ENCODE measurements at places on chromosomes 16 and 17.

- no peak for DNase-seq
These were observed 21.0 kb upstream of the RBFOX3 start for GRCh38 chr17:79631640-79632431.

- no peak for DNase-seq
These were observed 3.9 kb upstream of the NLRC5 start for GRCh38 chr16:56985288-56985961.

DNA sequence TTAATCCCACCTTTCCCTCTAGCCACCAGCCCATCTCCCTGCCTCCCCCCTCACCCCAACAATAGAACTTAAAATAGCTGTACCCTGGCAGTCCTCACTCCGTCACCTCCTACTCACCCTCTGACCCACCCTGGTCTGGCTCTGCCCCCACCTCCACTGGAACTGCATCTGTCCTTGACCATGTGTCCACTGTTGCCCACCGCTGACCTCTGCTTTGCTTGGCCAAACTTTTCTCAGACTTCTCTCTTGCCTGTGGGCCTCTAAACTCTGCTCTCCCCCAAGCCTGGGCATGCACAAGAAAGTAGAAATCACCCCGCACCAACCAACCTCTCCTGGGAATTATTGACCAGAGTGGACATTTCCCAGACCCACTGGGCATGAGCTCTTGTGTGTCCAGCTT is 169.8 kb downstream of the WSCD1 start:
- DNase-seq = no peak

DNA sequence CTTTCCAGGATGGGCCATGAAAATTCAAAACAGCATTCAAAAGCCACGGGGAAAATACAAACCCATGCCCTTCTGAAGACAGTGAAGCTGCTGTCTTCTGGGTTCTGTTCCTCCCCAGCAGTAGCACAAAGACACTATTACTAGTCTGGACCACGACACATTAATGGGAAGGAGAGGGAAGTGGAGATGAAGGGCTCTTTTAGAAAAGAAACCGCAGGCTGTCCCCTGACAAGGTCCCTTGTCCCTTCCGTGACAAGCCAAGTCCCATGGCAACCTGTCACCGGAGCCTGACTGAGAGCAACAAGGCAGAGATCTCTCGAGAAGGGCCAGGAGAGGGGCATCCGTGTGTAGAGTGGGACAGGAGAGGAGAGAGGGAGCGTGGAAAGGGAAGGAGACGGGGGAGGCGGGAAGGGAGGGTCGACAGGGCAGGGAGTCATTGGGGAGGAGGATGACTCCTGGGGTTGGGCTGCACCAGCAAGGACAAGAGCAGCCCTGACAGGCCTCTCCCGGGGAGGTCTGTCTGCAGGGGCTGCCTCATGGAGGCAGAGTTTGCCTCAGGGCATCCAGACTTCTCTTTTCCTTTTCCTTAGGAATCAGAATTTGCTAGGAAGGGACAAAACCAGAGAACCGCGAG is 436.2 kb downstream of the SLC39A11 start:
- no peak for DNase-seq

- DNase-seq = no peak
These were observed 1.4 kb downstream of the THUMPD1 start for GRCh38 chr16:20740007-20740883.

GRCh38 chr16:87325423-87325858 is 8.2 kb upstream of the C16orf95 start:
- no peak for DNase-seq

DNA sequence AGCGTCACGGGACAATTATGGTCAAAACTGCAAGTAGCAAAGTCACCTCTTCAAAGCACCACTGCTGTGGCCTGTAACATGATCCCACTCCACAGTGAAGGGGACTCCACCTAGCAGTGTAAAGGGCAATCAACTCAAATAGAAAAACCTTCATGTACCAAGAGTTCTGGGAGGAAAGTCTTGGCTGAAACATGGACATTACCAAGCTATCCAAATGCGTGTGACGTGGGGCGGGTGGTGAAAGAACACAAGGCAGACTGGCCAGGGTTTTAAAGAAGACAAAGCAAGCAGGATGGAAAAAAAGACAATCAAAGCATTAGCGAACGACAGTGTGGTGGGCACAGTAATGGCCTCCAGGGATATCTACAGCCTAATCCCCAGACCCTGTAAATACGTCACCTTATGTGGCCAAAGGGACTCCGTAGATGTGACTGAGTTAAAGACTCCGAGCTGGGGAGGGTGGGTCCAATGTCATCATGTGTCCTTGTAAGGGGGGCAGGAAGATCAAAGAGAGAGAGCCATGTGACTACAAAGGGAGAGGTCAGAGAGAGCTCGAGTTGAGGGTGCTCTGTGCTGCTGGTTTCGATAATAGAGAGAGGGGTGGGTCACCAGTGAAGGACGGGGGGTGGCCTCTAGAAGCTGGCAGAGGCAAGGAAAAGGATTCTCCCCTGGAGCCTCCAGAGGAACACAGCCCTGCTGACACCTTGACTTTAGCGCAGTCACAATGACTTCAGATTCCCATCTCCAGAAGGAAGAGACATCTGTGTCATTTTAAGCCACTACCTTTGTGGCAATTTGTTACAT is 6.0 kb downstream of the HSDL1 start:
- peak; percentile 20 for DNase-seq

GRCh38 chr17:35245196-35245486 is 2.3 kb downstream of the SLFN5 start:
- DNase-seq = no peak

All from urinary bladder (tissue), 4 donors.